ENCODE measurements at places on chromosomes 2 and 18.

GRCh38 chr2:105377871-105378270 lies 21.0 kb downstream of the FHL2 start:
- DNase-seq: no peak

- no peak for DNase-seq
Observed at GRCh38 chr18:54671291-54671881, 80.3 kb downstream of the DYNAP start.

DNA sequence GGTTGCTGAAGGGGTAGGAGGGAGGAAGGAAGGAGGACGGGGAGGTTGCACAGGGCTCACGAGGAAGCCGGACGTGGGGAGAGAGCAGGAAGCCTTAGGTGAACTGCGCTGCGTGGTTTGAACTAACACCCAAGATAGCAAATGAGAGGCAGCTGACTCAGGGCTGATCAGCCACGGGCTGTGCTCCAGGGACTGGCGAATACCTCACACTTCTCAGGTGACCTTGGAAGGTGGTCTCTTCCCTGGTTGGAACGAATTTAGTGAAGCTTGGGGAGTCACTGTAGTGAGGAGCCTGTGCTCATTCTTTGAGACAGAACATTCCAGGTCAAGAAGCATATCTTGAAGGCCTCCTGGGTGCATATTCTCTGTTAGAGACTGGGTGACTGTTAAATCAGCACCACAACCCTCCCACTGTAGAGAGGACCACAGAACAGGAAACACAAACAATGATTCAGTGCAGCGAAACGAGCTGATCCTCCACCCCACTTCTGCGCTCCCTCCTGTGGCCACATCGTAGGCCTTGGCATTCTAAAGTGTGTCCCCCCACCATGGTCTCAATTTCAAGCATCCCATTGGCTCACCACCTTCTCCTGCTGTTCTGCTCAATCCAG lies 33.8 kb downstream of the TOGARAM2 start:
- DNase-seq: peak; percentile 59

GRCh38 chr18:3619746-3620145 lies 169.8 kb downstream of the TGIF1 start:
- no peak for DNase-seq

GRCh38 chr18:74803117-74803516 lies 205.4 kb downstream of the ZNF407 start:
- DNase-seq: no peak

DNA sequence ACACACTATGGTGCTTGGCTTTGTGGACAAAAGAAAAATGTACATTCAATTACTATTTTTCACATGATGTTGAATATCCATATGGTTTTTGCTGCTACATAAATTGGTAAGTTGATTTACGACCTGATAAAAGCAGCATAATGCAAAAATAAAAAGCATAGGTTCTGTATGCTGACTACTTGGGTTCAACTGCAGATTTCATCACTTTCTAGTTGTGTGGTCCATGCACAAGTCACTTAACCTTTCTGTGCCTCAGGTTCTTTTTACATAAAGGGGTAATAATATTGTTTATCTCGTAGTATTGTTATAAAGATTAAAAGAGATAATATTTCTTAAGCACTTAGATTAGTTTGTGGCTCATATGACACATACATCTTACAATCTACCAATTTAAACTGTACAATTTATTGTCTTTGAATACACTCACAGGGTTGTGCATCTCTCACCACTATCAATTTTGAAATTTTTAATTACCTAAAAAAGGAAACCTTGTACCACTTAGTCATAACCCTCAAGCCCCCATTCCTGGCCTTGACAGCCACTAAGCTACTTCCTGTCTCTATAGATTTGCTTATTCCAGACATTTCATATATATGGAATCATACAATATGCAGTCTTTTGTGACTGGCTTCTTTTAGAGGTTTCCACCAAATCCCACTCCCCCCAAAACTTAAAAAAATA lies 1443.9 kb downstream of the SUCLG1 start:
- DNase-seq: no peak

GRCh38 chr2:150647943-150648342 lies 160.5 kb upstream of the RND3 start:
- DNase-seq: no peak

GRCh38 chr2:63632382-63632781 lies 43.6 kb downstream of the MDH1 start:
- no peak for DNase-seq

- no peak for DNase-seq
Observed at GRCh38 chr2:20590704-20591515, 60.0 kb downstream of the HS1BP3 start.

Data from stimulated activated CD4-positive, alpha-beta T cell treated with anti-CD3 and anti-CD28 coated beads, Interleukin-4, amount 100 ng/mL, for 48 hours (primary cell).